Liver (tissue), 10 donors: ENCODE measurements at places on chromosomes 6 and 20. TPM values are rescaled to one million over a fixed set of nuclear protein-coding genes. Genes with fewer than 3 reads are reported as not detected.

The HLA-DRB5 gene
- polyA plus RNA-seq = 1.8 TPM

The CAGE1 gene
- polyA plus RNA-seq = not detected

The TOMM6 gene
- polyA plus RNA-seq = 122 TPM

The SIRPD gene
- not detected for polyA plus RNA-seq

The LGSN gene
- polyA plus RNA-seq = 0.03 TPM

The CD109 gene
- 0.18 TPM for polyA plus RNA-seq

The LKAAEAR1 gene
- polyA plus RNA-seq = not detected

The HLA-DOB gene
- polyA plus RNA-seq = 0.67 TPM

The LAMP5 gene
- not detected for polyA plus RNA-seq

The SLA2 gene
- polyA plus RNA-seq = 0.18 TPM

The LCA5 gene
- polyA plus RNA-seq = 0.39 TPM

The MPIG6B gene
- polyA plus RNA-seq = 0.15 TPM

The ANGPT4 gene
- 0.13 TPM for polyA plus RNA-seq

The PNLDC1 gene
- 0.58 TPM for polyA plus RNA-seq

The CPXM1 gene
- polyA plus RNA-seq = 0.10 TPM

The CASS4 gene
- polyA plus RNA-seq = 0.26 TPM

The CPNE5 gene
- polyA plus RNA-seq = 0.24 TPM

The NRN1 gene
- polyA plus RNA-seq = 1.5 TPM

The TRAM2 gene
- 7.3 TPM for polyA plus RNA-seq

The NKX2-2 gene
- polyA plus RNA-seq = not detected
